ENCODE measurements at places on chromosomes 7 and 10.
A peak's percentile ranks its signal among the peaks of the same experiment; 100 is the strongest.

- DNase-seq, result no peak
These were observed 1181.6 kb downstream of the DNAJB9 start for GRCh38 chr7:109751241-109751640.

DNA sequence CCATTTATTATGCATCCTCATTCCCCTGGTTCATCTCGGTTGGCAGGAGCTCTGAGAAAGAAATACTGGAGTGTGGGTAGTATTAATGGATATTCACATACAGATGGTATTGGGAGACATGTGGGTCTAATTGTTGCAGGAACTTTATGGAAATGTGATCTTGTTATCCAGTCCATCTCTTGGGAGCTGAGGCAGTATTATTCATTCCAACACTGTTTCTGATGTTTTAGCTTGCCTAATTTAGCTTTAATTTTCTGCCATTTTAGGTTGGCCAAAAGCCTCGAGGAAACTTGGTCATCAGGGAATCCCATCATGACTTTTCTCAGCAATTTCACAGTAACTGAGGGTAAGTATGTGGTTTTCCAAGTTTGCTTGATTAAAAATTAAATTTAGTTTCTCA lies 125.7 kb downstream of the ABCA13 start:
- DNase-seq, result no peak

DNA sequence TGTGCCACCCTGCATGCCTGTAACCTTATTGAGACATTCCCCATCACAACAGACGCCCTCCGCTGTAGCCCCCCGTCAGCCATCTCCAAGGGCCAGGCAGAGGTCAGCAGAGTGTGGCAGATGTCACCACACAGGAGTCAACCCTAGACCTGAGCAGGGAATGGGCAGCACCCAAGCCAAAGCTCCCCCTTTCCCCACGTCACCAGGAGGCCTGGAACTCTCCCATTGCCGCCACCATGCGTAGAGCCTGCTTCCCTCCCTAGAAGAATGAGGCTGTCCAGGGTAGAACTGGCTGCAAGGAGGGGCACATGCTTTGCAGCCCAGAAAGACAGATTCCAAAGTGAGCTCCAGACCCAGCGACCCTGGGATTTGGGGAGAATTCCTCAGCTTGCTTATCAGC lies 342.9 kb downstream of the TNS3 start:
- no peak for DNase-seq

DNA sequence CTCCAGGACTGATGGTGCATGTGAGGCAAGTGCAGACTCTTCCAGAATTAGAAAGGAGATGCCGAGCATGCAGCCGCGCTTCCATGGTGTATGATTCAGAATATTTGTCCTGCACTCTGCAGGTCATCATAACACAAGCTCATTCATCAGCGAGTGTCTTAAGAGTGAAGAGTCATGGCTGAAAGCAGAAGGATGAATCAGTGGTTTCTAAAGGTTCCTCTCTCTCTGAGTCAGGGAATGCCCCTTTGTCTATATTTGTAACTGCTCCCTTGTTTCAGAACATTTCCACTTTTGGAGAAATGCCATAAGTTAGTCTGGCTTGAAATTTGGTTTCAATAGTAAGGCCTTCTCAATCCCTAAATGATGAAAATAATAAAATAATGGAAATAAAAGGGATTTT lies 52.3 kb downstream of the HECW1 start:
- peak; percentile 26 for DNase-seq

GRCh38 chr10:109838592-109839244 lies 84.6 kb downstream of the XPNPEP1 start:
- DNase-seq, result no peak

DNA sequence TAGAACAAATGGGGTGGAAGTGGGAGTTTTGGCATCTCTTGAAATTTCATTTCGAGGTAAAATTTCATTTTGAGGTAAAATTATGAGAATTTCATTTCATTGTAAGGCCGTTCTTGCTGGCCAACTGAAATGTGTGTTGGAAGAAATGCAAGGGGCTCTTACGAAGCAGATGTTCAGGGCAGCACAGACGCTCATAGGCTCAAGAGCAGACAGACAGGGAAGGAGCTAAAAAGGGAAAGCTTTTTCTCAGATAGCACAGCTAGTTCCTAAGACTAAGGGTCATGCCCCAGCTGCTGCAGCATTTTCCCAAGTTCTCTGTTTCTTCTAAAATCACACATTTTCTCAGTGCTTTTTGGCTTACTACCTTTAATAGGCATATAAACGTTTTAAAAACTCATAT lies 65.1 kb upstream of the SFMBT2 start:
- DNase-seq, result no peak

DNA sequence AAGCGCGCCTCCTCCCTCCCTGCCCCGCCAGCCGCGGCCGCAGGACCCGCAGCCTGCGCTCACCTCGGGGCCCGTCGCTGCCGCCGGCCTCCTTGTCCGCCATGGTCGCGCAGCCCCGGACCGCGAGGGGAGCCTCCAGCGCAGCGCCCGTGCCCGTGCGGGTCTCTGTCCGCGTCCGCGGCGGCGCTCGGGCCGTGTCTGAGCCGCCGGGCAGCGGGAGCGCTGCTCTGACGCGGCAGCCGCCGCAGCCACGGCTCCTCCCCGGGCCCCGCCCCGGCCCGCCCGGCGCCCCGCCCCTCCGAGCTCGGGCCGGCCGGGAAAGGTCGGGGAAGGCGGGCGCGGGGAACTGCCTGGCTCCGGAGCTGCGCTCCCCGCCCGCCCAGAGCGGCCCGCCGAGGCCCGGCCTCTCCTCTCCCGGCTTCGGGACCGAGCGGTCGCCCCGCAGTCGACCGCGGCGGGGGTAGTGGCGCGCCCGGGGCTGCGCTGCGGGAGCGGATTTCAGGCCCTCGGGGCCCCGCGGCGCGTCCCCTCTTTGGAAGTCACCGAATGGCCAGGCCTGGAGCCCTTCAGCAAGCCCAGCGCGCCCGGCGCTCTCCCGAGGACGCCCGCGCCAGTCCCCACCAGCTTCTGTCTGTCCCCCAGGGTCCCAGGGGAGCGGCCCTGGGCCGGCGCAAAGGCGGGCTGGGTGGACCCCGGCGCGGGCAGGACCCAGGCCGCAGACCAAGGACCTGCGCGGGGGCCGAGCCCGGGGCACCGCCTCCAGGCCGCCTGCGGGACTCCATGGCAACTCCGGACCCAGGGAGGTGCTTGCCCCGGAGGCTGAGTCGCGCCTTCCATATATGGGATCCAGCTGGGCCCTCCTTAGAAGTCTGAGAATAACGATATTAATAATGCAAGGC lies at the start of gene HSPA12A:
Gene HSPA12A (minus strand): TSS at position 200 of the 899 bp plus-strand sequence. CDS start 97 bp downstream, at position 103.
- DNase-seq, result peak; percentile 82
